Hair follicular keratinocyte (primary cell): ENCODE measurements at places on chromosomes 5 and 9. TPM values are rescaled to one million over a fixed set of nuclear protein-coding genes. Genes with fewer than 3 reads are reported as not detected.

Gene RLN2
- 0.15 TPM in 1 of 2 replicates, not detected in the other for total RNA-seq

Gene AQP7
- not detected in 2 replicates for total RNA-seq

Gene KLHL3
- 0.68 and 0.78 TPM in 2 replicates for total RNA-seq

Gene HTR4
- not detected in 2 replicates for total RNA-seq

Gene GMCL2
- not detected in 2 replicates for total RNA-seq

Gene RFX3
- total RNA-seq = 1.0 and 1.1 TPM in 2 replicates

Gene SLC9A3
- total RNA-seq = 1.2 and 2.2 TPM in 2 replicates

Gene SKP2
- total RNA-seq = 27.9 and 48.9 TPM in 2 replicates

Gene PCDHGA4
- 0.08 and 0.15 TPM in 2 replicates for total RNA-seq

Gene IFNA13
- total RNA-seq = not detected in 2 replicates

Gene GBGT1
- total RNA-seq = 2.7 TPM in 2 replicates

Gene CNTFR
- total RNA-seq = 0.23 TPM in 1 of 2 replicates, not detected in the other

Gene SPATA31A6
- total RNA-seq = not detected in 2 replicates

Gene FGF18
- total RNA-seq = not detected in 2 replicates

Gene GARIN3
- not detected in 2 replicates for total RNA-seq

Gene AMBP
- not detected in 2 replicates for total RNA-seq

Gene IFNA21
- not detected in 2 replicates for total RNA-seq

Gene LIX1
- total RNA-seq = under 0.01 TPM in 1 of 2 replicates, not detected in the other

Gene IL4
- total RNA-seq = not detected in 2 replicates

Gene TENT4A
- total RNA-seq = 9.7 and 13.5 TPM in 2 replicates

Gene NTRK2
- total RNA-seq = 0.16 TPM in 1 of 2 replicates, not detected in the other

Gene PMPCA
- 45.6 and 64.0 TPM in 2 replicates for total RNA-seq

Gene C9orf152
- total RNA-seq = not detected in 2 replicates

Gene PPWD1
- 17.5 and 20.1 TPM in 2 replicates for total RNA-seq

Gene GRIA1
- 1.3 TPM in 1 of 2 replicates, not detected in the other for total RNA-seq

Gene PDZD2
- total RNA-seq = 3.0 and 5.1 TPM in 2 replicates

Gene MARVELD2
- total RNA-seq = 17.2 and 21.5 TPM in 2 replicates

Gene SRA1
- 40.8 and 58.3 TPM in 2 replicates for total RNA-seq

Gene INVS
- 18.5 and 19.1 TPM in 2 replicates for total RNA-seq

Gene TIGD6
- total RNA-seq = 2.3 and 4.2 TPM in 2 replicates

Gene ACER2
- total RNA-seq = 3.5 and 4.7 TPM in 2 replicates

Gene LRRC19
- total RNA-seq = 0.23 TPM in 1 of 2 replicates, not detected in the other

Gene SHOC1
- 0.04 TPM in 1 of 2 replicates, not detected in the other for total RNA-seq

Gene PCDHGB6
- 0.61 and 0.70 TPM in 2 replicates for total RNA-seq

Gene DUSP1
- total RNA-seq = 28.9 and 82.0 TPM in 2 replicates

Gene SLC25A2
- total RNA-seq = not detected in 2 replicates
